ENCODE measurements at places on chromosomes 12 and 14.

DNA sequence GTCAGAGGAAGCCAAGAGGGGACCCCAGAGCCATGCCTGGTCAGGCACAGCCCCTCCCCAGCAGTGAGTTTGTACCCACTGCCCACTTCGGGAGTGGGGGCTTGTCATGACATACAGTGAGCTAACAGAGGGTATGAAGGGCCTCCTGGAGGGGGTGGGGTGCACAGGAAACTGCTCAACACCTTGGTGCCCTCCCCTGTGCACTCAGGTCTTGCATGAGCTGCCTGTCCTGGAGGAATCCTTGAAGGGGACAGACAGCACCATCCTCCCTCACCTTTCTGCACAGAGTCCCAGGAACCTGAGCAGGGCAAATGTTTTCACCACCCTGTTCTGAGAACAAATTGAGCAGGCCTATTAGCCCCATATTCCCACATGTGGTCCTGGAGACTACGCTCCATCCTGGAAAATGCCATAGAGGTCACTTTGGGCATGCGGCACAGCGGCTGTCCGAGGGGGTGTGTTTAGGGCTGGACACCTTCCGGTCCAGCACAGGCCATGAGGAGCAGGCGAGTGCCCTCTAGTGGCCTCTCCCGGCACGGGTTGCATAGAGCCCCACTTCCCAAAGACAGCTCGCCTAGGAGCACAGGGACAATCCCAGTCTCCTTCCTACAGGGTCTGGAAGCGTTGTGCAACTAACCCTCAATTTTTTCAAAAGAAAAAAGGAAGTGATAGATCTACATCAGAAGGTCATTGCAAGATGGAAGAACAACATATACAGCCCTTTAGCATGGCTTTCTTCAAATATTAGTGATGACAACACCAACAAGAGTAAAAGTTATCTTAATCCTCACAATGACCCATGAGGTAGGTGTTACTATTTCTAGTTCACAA is 31.9 kb upstream of the ZFP36L1 start:
- DNase-seq: peak; percentile 21

DNA sequence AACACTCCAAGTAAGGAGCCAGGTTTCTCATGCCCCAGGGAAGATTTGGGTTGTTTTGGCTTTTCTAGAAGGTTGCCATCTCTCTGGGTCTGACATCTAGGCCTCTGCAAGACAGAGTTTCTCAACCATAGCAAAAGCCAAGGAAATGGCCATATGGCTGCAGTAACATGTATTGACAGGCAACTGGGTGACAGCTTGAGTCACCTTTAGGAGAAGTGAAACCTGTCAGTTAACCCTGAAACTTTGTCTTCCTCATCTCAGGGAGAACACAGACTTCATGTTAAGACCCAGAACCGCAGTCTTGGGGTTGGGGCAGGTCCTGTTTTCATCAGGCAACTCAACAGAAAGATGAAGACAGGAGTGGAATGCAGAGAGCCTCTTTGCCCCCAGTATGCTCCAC is 46.0 kb upstream of the PLBD1 start:
- no peak for DNase-seq

DNA sequence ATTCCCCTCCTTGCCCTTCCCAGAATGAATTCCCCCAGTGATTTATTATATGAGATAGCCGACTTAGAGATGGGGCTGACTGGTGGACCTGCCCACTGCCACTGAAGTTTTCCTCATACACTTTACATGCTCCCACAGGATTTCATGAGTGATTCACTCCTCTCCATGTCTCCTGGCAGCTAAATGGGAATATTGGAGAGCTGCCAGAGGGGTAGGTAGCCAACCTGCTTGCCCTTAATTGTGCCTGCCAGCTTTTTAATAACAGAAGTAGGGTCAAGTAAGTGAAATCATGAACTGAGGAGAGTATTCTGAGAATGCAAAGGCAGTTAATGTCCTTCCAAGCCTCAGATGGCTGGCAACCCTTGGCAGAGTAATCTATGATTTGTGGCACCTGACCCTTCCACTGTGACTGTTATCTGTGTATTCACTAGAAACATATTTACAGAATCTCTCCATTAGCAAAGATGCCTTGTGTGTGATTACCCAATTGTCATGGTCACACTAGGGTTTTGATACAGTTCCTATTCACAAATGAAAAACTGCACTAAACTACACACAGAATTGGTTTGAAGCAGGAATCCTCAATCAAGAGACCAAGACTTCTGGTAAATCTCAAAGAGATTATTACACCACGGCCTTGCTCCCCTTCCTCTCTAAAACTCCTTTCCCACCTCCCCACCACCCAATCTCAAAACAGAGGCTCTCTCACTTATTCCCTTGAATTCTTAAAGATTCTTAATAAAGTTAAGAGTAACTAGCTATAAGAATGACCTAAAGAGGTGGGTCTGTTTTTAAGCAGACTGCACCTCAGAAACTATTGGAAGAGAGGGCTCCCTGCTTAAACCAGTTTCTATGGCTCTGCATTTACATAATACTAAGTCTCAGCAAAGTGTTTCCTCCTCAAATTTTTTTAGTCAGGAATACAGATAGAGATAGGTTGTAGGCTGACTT is 17.2 kb downstream of the NKX2-1 start:
- peak; percentile 77 for DNase-seq

DNA sequence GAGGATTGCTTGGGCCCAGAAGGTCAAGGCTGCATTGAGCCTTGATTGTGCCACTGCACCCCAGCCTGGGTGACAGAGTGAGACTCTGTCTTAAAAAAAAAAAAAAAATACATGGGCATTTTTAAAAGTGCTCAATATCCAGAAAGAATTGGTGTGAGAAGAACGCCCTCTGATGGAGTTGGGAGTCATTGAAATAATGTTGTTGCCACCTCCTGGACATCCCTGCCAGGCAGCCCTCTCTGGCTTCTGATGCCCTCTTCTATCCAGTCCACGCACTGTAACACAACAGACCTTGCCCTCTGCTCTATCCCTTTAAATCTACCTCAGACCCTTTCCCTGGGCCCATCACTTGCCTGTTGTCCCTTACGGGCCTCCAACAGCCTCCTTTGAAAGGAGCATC is 4.9 kb downstream of the PTGDR start:
- no peak for DNase-seq

GRCh38 chr12:123992118-123992825 is 19.3 kb downstream of the ZNF664 start:
- DNase-seq: no peak

GRCh38 chr12:119385659-119386058 is 51.1 kb downstream of the CCDC60 start:
- DNase-seq: no peak

DNA sequence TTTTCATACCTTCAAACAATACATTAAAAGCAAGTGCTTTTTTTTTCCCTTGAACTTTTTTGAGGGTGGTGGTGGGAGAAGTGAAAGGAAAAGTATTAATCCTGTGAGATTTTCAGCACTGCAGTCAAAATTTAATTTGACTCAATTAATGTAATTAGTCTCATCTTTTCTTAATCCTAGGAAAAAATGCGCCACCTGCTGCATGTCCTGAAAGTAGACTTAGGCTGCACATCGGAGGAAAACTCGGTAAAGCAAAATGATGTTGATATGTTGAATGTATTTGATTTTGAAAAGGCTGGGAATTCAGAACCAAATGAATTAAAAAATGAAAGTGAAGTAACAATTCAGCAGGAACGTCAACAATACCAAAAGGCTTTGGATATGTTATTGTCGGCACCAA is 52.2 kb downstream of the SPATA7 start:
- DNase-seq: no peak

DNA sequence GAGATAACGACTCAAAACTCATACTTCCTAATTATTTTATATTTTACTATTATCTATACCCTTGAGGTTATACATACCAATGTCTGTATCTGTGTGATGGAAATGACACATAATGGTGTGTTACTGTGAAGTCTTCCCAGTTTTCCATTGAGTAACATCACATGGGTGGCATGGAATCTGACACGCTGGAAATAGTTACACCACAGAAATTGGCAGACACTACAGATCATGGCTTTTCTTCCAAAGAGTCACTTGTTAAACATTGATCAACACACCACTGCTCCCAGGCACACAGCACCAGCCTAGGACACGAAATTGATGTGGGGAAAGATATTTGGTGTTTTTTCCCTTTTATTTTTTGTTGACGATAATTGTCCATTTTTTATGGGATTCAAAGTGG is 33.0 kb upstream of the VWF start:
- no peak for DNase-seq

DNA sequence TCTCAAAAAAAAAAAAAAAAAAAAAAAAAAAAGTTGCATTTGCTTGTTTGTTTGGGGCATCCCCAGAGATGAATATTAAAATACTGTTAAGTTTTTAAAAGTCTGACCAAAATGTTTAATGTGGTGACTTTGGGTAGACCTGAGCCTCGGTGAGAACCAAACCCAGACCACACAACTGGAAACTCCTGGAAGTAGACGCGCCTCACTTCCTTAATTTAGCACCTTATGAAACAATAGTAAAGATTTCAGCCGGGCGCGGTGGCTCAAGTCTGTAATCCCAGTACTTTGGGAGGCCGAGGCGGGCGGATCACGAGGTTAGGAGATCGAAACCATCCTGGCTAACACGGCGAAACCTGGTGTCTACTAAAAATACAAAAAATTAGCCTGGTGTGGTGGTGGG is 9.3 kb downstream of the NFKBIA start:
- no peak for DNase-seq

- DNase-seq: no peak
These were observed 45.6 kb downstream of the STAB2 start for GRCh38 chr12:103632554-103633216.

GRCh38 chr12:40207551-40207950 is 17.2 kb upstream of the LRRK2 start:
- DNase-seq: no peak

GRCh38 chr12:8014836-8015235 is 17.7 kb upstream of the FOXJ2 start:
- DNase-seq: no peak

GRCh38 chr14:75561013-75561432 is 17.4 kb upstream of the FLVCR2 start:
- peak; percentile 68 for DNase-seq

- no peak for DNase-seq
These were observed 203.7 kb upstream of the SSTR1 start for GRCh38 chr14:38003746-38004609.

- no peak for DNase-seq
These were observed 16.1 kb upstream of the KRT80 start for GRCh38 chr12:52207895-52208294.

DNA sequence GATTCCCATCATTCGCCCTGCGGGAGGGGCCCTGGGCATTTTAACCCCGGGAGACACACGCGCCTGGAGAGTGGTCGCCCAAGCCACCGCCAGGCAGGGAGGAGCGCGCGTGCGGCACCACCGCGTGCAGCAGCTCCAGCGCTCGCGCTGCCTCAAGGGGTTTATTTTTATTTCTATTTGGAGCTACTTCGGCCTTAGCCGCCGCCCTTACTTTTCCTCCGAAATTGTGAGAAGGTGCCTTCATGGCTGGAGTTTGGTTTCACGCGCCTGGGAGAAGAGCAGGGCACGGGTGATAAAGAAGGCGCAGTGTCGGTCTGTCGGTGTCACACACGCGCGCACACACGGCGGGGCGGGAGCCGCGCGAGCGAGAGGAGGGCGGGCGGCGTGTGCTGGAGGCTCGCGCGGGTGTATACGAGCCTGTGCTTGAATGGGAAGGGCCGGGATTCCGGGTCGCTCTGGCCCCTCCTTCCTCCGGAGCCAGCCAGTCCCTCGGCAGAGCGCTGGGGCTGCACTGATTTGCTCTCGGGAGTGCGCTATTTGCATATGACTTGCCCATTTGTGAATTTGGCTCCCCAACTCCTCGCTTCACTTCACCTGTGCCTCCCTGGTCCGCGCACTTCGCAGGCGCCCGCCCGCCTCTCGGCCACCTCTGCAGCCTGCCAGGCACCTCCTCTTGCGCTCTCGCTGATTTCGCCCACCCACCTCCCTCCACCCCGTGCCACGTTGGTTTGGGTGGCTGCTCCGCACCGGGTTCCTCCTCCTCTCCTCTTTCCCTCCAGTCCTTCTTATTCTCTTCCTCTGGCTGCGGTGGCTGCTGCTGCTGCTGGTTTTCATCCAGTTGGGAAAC is 932.3 kb downstream of the DIO2 start:
- DNase-seq: peak; percentile 87

DNA sequence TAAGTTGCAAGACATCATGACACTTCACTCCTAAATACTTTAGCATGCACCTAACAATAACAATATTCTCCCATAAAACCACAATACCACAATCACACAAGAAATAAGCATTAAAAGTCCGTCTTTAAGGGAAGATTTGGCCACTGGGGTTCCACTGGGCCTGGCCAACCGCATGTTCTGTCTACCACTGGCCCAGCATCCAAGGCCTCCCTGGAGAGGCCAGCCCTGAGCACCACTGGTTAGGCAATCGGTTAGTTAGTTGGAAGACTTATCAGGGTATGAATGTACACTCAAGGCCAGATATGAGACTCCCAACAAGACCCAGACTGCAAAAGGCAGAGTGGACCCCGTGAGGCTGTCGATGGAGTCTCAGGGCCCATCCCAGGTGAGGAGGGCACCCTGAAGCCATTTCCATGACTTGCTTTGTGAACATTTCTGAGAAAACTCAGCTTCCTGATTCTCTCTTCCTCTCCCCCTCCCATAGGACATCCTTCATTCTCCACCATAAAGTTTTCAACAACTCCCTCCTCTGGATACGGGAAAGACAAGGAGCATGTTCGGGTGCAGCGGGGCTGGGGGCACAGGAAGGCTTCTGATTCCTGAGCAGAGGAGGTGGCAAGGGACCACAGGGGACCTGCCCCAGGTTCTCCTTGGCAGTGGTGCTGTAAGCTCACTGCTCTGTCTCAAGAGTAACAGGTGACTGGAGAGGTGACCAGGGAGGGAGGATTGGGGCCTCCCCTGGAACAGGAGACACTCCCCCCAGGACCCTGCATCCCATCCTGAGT is 5.9 kb downstream of the PXN start:
- no peak for DNase-seq

GRCh38 chr14:102568115-102568614 is 24.3 kb upstream of the RCOR1 start:
- no peak for DNase-seq

GRCh38 chr12:3350432-3350831 is 140.6 kb upstream of the PRMT8 start:
- no peak for DNase-seq

DNA sequence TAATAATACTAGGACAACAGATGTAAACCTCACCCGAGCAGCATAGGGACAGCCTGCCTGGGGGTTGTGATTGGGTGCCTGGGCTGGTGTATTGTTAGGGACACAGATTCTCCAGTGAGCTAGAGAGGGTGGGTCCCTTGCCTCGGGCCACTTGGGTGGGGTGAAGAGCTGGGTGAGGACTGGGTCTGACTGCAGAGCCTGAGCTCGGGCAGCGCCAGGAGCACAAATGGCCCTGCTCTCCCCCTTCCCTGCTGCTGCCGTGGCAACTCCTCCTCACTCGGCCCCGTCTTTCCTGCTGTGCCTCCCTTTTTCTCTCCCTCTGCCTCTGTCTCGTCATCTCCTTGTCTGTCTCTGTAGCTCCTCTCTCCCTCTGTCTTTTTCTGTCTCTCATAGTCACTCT is 115.4 kb downstream of the GLT1D1 start:
- no peak for DNase-seq

DNA sequence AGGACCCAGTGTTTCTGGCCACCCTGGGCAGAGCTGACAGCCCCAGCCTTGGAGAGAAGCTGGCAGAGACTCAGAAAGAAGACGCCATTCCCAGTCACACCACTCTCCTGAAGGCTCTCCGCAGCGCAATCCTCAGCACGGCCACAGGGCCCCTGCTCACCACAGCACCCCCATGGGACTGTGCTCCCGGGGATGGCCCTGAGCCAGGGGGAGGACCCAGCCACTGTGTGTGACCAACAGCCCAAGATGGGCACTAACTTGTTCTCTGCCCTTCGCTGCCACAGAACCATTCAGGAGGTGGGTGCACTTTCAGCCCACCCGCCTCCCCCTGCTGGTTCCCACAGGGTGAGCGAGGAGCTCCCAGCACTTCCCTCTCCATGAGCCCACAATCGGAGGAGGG is 57.1 kb downstream of the CCNK start:
- DNase-seq: no peak
